ENCODE measurements at places on chromosomes 13 and 19.

- peak; percentile 58 for DNase-seq
Observed at GRCh38 chr19:10431943-10432735, 11.8 kb downstream of the PDE4A start.

- DNase-seq: no peak
Observed at GRCh38 chr19:57165846-57166245, 1.4 kb downstream of the DUXA start.

DNA sequence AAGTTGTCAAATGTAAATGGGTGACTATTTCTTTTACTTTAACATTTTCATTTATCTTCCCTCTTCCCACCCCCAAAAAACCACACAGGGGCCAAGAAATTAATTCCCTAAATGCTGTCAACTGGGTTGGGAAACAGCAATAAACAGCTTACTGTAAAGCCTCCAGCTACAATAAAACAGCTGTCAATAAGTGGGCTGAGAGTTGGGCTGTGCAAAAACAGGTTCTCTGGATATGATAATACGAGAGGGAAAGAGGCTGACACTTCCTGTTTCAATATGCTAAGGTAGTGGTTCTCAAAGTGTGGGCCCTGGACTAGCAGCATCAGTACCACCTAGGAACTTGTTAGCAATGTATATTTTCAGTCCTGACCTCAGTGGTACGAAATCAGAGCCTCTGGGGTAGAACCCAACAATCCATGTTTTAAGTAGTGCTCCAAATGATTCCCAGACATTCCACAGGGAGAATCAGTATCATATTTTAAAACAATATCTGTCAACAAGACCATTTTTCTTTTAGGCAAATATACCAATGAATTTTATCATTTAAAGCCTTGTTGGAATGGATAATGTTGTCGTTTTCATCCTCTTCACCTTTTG is 8.4 kb downstream of the PCDH9 start:
- DNase-seq: no peak

DNA sequence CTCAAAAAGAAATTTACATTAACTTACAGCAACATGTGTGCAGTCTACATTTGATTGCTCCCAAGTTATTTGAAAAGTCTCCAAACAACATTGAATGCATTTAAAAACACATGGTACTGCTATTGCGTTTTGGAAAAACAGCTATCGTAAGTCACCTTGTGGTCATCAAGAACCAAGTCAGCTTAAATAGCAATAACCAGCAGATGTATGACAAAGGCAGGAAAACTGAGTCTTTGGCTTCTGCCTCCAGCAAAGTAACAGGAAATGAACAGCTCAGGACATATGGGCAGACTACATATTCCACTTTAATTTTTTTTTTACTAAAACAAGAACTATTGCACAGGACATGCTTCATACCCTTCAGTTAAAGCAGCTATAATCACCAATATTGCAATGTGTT is 580.6 kb upstream of the SPRY2 start:
- no peak for DNase-seq

- peak; percentile 83 for DNase-seq
Observed at GRCh38 chr13:112587764-112588489, at the start of gene TUBGCP3. Gene TUBGCP3 (minus strand): TSS chr13:112588153. CDS start chr13:112587980, 173 bp downstream.

DNA sequence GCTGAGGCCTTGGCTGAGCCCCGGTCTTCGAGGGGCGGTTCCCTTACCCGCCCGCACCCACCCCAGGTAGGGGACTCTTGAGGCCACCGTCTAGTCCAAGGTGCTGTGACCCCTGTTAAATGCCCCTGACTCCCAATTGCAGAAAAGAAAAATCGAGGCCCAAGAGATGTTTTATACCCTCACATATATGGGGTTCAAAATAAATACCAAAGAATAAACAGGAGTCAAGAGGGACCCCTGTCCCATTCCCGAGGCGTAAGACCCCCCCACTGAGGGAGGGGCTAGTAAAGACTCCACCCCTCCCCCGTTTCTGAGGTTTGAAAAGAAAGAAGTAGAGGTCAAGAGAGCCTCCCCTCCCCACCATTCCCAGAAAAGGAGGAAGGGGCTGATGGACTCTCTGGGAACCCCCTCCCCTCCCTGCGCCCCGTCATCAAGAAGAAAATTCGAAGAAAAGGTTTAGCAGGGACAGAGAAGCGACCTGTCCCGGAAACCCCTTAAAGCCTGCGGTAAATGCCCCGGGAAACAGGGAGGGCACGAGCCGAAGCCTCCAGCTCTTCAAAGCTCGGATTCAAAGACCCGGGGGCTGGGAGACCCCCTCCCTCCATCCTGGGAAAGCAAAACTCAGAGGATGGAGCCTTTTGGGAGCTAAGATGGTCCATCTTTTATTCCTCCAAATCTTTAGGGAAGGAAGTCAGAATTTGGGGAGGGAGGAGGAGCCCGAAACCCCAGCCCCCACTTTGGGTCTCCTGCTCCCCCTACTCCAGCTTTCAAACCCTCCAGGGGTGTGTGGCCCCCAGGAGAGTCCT is 755 bp upstream of the RAB3A start:
- peak; percentile 49 for DNase-seq

DNA sequence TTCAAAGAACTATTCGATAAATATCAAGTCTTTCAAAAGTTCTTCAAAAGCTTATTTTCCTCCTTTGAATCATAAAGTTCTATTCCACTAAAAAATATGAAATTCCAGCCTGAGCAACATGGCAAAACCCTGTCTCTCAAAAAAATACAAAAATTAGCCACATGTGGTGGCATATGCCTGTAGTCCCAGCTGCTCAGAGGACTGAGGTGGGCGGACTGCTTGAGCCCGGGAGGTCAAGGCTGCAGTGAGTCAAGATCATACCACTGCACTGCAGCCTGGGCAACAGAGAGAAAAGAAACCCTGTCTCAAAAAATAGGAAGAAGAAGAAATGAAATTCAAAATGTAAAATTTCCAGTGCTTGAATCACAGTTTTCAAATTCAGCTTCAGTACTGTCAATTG is 24.6 kb downstream of the CAB39L start:
- DNase-seq: no peak

GRCh38 chr13:43664700-43665191 is 122.0 kb downstream of the ENOX1 start:
- no peak for DNase-seq

- DNase-seq: no peak
Observed at GRCh38 chr13:113876346-113877148, 12.7 kb upstream of the GAS6 start.

DNA sequence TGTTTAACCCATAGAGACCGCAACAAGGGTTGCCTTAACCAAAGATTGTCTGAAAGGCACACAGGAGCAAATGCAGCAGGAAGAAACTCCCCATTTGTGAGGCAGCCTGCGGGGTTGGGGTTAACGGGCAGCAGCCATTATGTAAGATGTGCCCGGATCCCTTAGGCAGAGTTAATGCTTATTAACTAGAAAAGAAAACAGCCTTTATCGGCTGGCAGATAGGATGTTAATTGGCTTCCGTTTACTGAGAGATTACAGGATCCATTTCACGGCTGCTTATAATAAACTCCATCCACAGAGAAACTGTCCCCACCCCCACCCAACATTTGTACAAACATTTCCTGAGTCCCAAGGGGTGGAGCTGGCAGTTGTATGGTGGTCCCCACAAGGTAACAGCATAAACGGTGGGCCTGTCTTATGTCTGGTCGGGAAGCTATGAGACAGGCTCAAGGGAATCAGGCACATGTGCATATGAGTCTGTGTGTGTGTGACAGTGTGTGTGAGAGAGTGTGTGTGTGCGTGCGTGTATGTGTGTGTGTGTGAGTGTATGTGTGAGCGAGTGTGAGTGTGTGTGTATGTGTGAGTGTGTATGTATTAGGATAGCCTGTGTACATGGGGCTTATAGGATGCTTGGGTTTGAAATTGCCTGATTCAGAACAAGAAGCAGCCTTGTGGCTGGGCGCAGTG is 10.5 kb downstream of the SLC25A42 start:
- no peak for DNase-seq

- no peak for DNase-seq
Observed at GRCh38 chr19:12692960-12693359, 3.5 kb downstream of the FBXW9 start.

DNA sequence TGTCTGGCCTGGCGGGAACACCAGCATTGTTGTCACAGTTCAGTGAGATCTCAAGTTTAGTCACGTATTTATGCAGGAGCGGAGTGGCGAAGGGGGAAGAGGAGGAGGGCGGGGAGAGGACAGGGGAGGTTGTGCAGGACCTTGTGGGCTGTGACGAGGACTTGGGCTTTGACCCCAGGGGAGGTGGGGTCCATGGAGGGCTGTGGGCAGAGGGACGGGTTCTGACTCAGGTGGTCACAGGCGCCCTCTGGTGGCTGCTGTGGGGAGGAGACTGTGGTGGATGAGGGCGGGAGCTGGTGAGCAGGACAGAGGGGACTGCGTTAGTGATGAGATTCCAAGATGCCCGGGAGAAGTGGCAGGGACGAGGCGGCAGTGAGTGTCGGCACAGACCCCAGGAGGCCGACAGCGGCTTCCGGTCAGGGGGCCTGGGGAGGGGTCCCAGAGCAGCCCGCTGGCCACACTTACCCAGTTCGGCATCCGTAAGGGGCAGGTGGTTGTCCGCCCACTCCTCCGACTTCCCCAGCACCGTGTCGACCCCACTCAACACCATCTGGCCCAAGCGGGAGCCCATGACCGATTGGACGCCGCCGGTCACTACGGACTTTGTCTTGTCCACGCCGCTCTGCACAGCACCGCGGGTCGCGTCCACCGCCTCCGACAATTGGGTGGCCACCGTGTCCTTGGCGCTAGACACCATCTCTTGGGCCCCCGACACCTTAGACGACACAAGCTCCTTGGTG is 15.7 kb downstream of the PLIN3 start:
- peak; percentile 77 for DNase-seq

- no peak for DNase-seq
Observed at GRCh38 chr13:110251193-110251819, 55.7 kb downstream of the COL4A1 start.

- DNase-seq: no peak
Observed at GRCh38 chr13:50950849-50951248, 41.3 kb downstream of the RNASEH2B start.

DNA sequence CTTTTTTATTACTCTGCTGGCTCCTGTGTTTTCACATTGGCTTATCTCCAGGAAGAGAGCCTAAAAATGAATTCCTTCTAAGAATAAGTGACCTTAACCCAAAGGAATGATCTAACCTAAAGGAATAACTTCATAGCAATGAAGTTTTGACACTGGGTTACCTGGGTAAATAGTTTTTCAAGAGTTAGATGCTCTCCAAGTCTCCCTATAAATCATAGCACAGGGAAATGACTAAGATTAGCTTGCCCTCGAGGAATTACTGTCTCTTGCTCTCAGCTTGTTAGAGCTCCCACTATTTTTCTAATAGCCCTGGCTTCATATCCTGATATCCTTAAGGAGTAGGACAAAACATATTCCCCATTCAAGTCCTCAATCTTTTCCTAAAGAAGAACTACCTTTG is 66.3 kb downstream of the SPRY2 start:
- no peak for DNase-seq

DNA sequence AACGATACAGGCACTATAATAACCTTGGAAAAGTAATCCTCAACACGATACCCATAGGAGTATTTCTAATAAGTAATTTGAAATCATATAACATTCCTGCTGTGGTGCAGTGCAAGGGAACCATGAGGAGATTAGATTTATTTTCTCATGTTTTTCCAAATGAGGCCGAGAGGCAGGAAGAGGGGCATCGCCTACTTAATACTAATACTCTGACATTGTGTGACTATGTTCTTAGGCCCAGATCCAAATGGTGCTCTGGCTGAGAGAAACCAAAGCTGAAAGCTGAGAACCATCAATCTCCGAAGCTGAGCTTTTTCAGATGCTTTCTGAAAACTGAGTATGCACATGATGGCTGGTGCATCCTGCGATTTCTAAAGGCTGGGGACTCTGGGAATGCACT is 248.0 kb upstream of the MAB21L1 start:
- DNase-seq: no peak

DNA sequence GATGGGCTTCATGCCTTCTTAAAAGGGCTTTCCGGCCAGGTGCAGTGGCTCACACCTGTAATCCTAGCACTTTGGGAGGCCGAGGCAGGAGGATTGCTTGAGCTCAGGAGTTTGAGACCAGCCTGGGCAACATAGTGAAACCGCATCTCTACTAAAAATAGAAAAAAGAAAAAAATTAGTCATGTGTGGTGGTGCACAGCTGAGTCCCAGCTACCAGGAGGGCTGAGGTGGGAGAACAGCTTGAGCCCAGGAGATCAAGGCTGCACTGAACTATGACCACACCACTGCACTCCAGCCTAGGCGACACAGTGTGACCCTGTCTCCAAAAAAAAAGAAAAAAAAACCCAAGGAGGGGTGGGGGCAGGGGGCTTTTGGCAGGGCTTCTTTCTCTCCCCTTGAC is 7.2 kb downstream of the CARS2 start:
- DNase-seq: no peak

DNA sequence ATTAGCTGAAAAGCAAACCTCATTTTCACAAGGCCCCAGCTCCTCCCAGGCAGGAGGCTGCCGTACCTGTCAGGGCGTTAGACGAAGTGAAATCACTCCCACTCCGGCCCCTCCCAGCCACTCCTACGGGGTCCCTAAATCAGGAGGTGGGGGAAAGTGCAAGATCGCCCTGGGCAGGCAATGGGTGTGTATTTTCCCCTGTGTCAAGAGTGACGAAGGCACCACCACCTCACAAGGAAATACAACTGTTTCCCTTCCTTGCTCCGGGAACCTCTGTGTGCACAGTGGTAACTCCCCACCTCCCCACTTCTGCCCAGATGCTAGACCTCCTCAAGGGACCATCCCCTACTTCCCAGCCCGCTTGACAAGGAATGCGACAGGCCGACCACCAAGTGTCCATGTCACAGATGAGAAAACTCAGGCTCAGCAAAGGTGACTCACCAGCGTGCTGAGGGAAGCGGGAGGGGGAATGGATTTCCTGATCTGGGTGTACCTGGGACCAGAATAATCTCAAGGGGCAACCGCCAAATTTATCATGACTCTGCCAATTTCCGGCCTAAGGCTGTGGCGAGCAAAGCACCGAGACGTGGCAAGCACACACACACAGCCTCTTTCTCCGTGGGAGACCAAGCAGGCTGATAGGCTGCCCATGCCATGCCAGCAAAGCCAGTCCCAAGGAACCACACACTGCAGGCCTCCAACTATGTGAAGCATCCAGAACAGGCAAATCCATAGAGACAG is 7.3 kb downstream of the PPP6R1 start:
- DNase-seq: no peak

- DNase-seq: no peak
Observed at GRCh38 chr19:12985049-12985776, 10.1 kb upstream of the NFIX start.

DNA sequence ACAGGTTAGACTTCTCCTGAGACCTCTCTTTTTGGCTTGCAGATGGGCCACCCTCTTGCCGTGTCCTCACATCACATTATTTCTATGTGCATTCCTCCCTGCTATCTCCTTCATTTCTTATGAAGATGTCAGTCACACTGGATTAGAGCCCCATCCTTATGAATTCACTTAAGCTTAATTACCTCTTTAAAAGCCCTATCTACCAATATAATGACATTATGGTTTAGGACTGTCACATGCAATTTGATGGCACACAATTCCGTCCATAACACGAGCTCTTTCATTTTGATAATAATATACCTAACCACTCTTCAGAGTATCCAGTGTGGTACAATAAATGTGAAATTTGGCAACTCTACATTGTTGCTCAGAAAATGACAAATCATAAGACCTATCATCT is 1037.3 kb downstream of the DIAPH3 start:
- DNase-seq: no peak

GRCh38 chr13:26895081-26895807 is 134.7 kb upstream of the GPR12 start:
- no peak for DNase-seq
